ENCODE measurements at places on chromosomes 1 and 21.

DNA sequence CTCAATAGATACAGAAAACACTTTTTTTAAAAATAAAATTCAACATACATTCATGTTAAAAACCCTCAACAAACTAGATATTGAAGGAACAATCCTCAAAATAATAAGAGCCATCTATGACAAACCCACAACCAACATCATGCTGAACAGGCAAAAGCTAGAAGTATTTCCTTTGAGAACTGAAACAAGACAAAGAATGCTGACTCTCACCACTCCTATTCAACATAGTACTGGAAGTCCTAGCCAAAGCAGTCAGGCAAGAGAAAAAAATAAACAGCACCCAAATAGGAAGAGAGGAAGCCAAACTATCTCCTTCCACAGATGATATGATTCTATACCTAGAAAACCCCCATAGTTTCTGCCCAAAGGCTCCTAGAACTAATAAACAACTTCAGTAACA, 46.2 kb upstream of the IVNS1ABP start:
- DNase-seq, result no peak

- DNase-seq, result no peak
Measured at GRCh38 chr21:15604413-15604812, 125.4 kb upstream of the USP25 start.

- no peak for DNase-seq
Measured at GRCh38 chr21:32735524-32735923, 7.7 kb upstream of the SYNJ1 start.

DNA sequence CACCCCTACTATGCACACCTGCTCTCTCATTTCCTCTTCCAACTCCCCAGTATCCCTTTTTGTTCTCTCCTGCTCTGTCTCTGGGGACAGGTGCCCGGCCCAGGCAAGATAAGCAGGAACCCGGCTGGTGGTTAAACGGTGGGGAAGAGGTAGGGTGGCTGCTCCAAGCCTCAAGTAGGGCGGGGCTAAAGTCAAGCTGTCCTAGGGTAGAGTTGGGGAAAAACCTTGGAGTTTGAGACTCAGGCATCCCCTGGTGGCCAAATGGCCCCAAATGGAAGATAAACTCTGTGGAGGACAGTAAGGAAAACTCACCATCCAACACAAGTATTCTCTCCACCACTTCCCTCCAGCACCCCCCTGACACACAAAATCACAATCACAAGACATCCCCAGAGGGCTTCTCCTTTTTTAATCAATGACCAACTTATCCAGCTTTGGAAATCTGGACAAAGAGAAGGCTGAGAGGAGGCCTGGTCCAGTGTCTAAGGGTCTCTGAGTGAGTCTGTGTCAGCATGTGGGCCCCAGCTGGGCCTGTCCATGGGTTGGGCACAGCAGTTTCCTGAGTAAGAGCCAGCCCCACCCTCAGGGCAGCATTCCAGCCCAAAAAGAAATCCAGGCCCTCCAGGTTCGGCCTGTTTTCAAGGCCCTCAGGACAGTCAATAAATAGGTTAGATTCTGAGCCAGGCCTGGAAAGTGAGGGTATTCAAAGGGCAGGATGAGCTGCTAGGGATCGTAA, 9.8 kb downstream of the POMGNT1 start:
- DNase-seq, result no peak

GRCh38 chr1:26761217-26761616, 26.5 kb upstream of the PIGV start:
- DNase-seq, result no peak

DNA sequence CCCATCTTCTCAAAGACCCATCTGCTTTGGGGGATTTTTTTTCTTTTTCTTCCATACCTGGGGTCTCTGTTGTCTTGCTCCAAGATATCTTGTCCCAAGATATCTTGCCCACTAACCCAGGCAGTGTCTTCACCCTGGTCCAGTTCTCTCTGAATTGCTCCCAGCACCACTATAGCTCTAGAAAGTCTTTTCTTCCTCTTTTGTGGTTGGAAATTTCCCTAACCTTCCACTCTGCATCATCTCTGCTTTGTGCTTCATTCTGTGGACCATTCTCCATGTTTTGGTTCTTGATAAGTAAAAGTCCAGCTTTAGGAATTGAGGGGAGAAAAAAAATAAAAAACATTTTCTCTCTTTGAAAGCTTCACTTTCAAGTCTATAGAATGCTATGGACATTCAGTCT, 20.9 kb downstream of the STYXL2 start:
- DNase-seq, result no peak

DNA sequence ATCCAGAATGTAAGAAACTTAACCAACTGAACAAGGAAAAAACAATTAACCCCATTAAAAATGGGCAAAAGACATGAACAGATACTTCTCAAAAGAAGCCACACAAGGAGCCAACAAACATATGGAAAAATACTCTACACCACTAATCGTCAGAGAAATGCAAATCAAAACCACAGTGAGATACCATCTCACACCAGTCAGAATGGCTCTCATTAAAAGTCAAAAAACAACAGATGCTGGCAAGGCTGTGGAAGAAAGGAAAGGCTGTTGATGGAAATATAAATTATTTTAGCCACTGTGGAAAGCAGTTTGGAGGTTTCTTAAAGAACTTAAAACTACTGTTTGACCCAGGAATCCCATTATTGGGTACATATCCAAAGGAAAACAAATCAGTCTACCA, 51.2 kb downstream of the RGS4 start:
- DNase-seq, result no peak

DNA sequence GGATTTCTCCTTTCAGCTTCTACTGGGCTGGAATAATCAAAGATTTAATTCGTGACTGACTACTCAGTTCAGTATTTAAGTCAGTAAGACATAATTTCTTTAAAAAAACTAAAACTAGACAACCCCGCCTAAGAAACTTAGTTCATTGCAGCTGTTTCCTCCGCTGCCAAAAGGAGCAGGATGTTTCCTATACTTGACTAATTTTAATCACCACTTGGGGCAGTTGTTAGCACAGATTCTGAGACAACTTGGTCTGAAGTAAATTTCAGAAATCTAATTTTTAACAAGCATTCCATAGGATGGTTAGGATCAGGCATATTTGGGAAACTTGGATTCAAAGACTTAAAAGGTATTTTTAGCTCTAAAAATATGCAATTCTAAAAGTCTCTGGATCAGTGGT, 34.0 kb downstream of the EPRS1 start:
- peak; percentile 2 for DNase-seq

DNA sequence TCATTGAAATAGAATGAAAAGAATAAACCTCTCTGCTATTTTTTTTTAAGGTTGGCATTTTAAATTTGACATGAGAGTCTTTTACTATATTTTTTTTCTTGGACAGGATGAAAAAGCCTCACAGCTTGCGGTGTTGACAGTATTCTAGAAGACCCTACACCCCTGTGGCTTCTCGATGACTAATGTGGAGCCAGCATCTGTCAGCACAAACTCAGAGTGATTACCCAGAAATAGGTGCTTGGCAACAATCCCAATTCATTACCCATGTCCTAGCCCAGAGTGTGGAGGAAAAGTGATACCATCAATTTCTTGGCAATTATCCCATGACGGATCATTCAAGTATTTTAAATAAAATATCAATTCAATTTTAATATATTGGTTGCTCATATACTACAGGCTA, 186.8 kb upstream of the MAP1LC3C start:
- DNase-seq, result no peak

DNA sequence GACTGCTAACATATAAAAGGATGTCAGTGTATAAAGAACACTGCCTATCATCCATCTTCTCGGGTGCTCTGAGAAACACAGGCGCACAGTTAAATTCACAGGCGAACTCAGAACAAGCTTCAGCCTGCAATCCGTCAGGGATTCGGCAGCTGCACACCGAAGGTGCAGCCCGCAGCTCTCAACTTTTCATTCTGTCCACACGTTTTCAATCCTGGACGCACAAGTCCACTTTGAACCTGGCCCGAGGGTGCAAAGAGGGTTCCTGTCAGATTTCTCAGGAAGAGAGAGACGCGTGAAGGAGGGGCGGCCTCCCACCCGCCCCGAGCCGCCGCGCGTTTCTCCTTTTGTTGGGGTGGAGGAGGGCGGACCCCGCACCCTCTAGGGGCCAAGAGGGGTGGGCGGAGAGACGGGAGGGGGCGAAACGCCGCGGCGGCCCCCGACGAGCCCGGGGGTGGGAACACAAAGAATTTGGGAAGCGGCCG, 724 bp downstream of the DOCK7 start:
- peak; percentile 18 for DNase-seq

- no peak for DNase-seq
Measured at GRCh38 chr1:87684194-87684593, 355.5 kb downstream of the LMO4 start.

GRCh38 chr1:111631502-111631901, 11.9 kb downstream of the RAP1A start:
- DNase-seq, result no peak

DNA sequence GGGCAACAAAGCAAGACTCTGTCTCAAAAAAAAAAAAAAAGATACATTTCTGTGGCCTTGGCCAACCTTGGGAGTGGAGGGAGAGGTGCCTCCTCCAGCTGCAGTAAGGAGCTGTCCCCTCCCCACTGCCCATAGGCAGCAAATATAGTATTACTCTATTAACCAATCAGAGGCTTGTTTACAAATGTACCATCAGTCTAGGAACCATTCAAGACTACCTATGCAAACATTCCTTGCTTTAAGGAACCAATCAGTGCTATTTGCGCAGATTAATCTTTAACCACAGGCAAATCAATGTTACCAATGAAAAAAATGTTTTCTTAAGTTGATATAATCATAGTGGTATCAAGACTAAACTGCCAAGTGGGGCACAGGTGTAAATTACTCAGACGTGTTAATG, 1.1 kb downstream of the CELA2A start:
- DNase-seq, result no peak

DNA sequence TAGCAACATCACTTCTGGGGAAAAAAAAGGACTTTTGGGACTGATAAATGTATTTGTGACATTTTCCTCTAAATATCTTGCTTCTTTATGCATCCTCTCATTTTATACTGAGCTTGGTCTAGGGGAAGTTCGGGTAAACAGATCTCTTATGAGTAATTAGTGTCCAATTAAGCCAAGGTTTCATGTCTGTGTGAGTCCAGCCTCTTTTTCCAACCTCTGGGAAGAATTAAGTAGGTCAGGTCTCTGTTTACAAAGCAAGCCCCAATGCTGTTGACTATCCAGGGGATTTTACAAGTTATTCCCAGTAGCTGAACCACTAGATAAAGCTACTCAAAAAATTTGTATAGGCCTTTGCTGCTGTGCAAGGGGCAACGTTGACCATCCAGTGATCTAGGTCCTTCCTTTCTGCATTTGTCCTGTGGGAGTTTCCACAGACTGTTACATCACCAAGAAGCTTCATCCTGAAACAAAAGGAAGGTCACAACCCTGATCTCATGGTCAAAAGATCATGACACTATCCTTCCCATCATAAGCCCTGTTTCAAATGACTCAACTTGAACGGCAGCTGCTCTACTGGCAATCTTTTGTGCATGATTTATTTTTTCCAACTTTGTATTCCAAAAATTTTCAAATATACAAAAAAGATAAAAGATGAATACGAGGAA, 74.3 kb downstream of the ETS2 start:
- no peak for DNase-seq

GRCh38 chr21:37849506-37850102, 66.7 kb downstream of the KCNJ6 start:
- DNase-seq, result no peak

DNA sequence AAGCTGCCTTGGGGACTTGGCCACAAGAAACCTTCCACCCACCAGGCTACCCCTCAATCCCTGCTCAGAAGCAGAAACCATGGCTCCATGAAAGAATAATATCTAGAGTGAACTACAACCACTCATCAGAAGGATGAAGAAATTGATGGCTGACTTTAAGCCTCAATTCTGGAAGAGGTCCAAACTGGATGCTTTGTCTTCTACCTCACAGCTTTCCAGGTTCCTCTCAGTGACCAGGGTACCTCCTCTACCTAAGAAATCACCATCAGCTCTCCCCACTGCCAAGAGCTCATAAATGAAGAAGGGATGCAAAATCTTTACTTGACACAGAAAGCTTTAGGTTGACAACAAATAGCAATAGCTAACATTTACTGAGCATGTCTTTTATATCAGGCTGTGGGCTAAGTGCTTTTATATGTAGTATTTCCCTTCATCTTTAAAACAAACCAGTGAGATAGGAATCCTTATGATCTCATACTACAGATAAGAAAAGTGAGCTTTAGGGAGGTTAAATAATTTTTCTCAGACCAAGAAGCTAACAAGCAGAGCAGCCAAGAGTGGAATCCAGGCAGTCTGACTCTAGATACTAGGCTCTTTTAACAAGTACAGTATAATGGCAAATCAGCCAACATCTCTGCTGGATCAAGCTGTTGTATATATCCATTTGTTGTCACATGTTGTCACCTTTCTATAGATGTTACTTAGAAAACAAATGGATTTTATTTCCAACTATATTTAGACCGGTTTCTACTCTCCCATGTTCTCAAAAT, 243.0 kb upstream of the SGIP1 start:
- no peak for DNase-seq

- no peak for DNase-seq
Measured at GRCh38 chr1:66402194-66402593, 131.8 kb upstream of the SGIP1 start.

DNA sequence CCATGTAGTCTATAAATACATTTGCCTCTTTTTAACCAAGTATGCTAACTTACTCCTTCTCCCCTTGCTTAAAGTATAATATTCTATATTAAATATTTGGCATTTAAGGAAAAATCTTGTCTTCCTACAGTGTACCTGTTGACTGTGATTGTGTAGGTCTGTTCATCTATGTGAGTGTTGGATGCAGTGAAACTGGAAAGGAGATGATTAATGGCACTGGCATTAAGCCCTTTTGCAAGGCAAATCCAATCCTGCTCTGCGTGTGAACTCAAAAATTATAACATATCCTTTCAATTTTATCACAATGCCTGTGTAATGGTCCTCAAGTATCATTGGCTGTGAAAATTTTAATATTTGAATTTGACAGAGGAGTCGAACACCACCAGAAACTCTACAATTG, 565.0 kb downstream of the KCNT2 start:
- DNase-seq, result no peak

GRCh38 chr1:92961896-92962752, 862 bp upstream of the DIPK1A start:
- peak; percentile 4 for DNase-seq

- no peak for DNase-seq
Measured at GRCh38 chr1:14733048-14733778, 134.7 kb downstream of the KAZN start.

DNA sequence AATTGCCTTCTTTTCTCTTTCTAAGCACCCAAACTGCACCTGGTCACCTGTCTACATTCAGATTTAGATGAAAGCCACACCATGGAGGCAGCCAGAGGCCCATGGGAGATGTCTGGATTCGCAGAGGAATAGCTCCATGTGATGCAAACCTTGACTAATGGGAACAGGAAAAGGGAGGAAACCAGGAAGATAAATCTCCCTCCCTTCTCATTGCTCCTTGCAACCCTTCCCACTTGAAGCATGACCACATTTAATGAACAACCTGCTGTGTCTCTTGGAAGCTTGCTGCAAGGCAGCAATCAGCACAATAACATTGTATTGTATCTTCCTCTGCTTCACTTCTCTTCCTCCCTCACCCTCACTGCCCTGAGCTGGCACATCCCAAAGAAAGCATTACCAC, 42.6 kb upstream of the KLF17 start:
- DNase-seq, result no peak

GRCh38 chr1:53735261-53735660, 3.7 kb downstream of the GLIS1 start:
- no peak for DNase-seq

GRCh38 chr1:237394281-237394680, 352.3 kb downstream of the RYR2 start:
- DNase-seq, result no peak
